Activated CD4-positive, alpha-beta T cell treated with anti-CD3 and anti-CD28 coated beads for 48 hours (primary cell): ENCODE measurements at places on chromosomes 2 and 18.

GRCh38 chr2:235533616-235534385 lies 40.0 kb downstream of the AGAP1 start:
- DNase-seq = no peak

GRCh38 chr2:195312662-195313061 lies 344.4 kb upstream of the SLC39A10 start:
- no peak for DNase-seq

- no peak for DNase-seq
Measured at GRCh38 chr2:179201869-179202268, 62.8 kb downstream of the SESTD1 start.

- DNase-seq = no peak
Measured at GRCh38 chr2:74333896-74334586, 9.2 kb downstream of the SLC4A5 start.

GRCh38 chr2:23550553-23550952 lies 165.6 kb downstream of the KLHL29 start:
- no peak for DNase-seq

GRCh38 chr2:28717339-28717758 lies 34.3 kb upstream of the PPP1CB start:
- no peak for DNase-seq

GRCh38 chr2:47640356-47640755 lies 142.6 kb upstream of the MSH6 start:
- no peak for DNase-seq

- DNase-seq = no peak
Measured at GRCh38 chr2:9288233-9288632, 81.6 kb downstream of the ASAP2 start.

GRCh38 chr2:33442528-33443079 lies 33.8 kb upstream of the RASGRP3 start:
- no peak for DNase-seq

DNA sequence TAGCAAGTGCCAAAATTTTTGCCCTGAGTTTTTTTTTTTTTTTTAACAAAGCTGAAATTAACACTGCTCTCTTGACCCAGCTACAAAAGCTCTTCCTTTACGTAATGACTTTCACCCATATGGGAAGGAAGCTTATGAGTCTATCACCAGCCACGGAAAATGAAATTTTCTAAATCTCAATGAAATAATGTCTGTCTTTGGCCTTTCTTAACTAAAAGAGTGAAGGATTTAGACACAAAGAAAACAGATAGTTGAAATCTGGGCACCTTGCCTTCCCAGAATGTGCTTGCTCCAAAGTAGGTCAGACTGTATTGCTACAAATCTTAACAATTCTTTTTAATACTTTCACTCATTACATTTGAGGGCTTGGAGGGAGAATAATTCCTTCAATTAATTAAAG lies 180.8 kb upstream of the MGAT5 start:
- DNase-seq = no peak

DNA sequence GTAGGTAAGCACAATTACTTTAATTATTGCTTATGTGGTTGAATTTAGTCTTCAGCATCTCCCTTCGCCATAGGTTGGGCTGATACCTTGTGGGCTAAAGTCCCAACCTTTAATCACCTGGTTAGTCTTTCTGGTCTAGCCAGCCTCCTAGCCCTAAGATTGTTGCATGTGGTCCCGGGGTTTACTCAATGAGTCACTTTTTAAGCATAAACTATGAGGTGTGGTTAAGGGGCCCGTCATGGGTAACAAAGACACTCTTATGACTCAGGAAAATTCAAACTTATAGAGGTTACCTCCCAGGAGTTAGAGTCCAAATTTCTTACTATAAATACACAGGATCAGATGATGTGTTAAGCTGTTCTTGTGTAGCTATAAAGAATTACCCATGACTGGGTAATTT lies 841.6 kb downstream of the TRIB2 start:
- DNase-seq = no peak

DNA sequence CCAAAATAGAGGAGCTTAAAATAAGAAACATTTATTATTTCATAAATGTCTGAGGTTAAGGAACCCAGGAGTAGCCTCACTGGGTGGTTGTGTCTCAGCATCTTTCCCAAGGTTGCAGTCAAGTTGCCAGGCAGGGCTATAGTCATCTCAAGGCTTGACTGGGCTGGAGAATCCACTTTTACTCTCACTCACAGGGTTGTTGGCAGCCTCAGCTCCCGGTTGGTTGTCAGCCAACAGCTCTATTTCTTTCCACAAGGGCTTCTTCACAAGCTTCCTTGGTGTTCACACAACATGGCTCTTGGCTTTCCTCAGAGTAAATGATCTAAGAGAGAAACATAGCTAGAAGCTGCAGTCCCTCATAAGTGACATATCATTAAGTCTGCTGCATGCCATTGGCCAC lies 55.6 kb upstream of the TEX51 start:
- no peak for DNase-seq

DNA sequence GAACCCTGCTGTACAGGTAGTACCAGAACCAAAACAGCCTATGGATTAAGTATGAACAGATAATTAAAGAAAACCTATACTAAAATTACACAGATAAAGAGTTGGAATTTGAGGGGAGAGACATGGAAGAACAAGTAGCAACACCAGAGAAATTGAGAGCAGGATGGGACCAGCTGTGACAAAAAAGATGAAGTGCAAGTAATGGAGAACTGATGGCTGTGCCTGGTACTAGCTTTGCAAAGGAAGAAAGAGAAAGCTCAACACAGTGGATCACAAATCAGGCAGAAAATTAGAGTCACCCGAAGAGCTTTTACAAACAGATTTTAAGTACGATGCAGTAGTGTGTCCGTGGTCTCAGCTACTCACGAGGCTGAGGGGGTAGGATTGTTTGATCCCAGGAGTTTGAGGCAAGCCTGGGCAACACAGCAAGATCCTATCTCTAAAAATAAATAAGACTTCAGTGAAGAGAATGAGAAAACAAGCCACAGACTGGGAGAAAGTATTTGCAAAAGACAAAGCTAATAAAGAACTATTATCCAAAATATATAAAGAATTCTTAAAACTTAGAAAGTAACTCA lies 46.5 kb downstream of the CUL3 start:
- no peak for DNase-seq

DNA sequence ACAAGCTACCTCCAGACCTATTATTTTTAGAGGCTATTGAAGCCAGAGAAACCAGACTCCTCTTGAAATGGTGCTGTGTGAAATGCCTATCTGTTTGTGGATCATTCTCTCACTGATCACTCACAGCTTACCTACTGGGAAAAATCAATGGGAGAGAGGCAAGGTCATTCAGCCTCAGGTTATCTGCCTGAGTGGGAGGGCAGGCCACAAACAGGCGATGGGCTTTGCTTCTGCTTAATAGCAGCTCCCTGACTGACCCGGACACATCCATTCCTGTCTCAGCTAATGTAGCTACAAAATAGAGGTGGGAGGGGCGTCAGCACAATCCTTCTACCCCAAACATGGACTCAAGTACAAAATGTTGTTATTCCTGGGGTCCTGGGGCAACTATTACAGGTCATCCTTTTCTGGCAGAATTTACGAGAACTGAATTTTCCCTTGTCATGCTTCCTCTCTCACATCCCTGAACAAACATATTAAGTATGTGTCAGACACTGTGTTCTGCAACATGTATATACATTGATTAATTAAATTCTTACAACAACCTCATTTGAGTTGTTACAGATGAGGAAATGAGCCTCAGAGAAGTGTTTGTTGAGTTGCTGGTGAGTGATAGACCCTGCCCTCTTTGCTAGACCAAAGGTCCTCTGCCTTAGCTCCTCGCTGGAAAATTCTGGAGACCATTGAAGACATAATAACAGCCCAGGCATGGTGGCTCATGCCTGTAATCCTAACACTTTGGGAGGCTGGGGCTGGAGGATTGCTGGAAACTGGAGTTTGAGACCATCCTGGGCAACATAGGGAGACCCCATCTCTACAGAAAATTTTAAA lies 60.5 kb downstream of the CDK15 start:
- DNase-seq = no peak

DNA sequence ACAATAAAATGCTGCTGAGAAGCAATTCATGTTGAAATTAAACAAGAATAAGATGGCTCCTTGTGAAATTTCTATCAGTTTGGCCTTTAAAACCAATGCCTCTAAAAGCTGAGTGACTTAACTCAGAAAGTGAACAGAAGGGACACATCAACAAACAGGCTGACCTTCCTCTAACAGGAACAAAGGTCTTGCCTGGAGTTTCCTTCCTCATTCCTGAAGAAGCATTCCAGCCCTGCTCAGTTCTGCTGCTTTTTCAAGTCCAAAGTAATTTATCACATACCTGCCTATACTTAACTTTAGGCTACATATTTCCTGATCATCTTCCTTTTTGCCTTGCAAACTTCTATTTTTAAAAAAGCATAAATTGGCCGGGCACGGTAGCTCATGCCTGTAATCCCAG lies 14.1 kb downstream of the PTRHD1 start:
- no peak for DNase-seq

DNA sequence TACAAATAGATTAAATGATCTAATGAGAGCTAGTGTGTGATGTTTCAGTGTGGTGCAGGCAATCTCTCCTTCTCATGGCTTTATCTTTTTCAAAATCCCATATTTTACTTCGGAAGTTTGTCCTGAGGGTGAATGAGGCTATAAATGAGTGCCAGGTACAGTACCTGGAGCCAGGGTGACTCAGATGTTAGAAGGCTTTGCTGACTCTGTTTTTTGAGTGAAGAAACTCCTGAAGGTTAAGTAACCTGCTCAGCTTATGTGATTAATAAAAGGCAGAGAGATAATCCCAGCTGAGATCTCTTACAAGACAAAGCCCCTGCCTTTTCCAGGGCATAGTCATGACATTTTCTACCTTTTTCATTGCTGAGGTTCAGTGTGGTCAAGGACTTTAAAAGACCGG lies 52.6 kb downstream of the MGAT5 start:
- no peak for DNase-seq

GRCh38 chr2:80323610-80324009 lies 19.1 kb upstream of the LRRTM1 start:
- no peak for DNase-seq

GRCh38 chr2:204974487-204974886 lies 429.2 kb downstream of the PARD3B start:
- no peak for DNase-seq

DNA sequence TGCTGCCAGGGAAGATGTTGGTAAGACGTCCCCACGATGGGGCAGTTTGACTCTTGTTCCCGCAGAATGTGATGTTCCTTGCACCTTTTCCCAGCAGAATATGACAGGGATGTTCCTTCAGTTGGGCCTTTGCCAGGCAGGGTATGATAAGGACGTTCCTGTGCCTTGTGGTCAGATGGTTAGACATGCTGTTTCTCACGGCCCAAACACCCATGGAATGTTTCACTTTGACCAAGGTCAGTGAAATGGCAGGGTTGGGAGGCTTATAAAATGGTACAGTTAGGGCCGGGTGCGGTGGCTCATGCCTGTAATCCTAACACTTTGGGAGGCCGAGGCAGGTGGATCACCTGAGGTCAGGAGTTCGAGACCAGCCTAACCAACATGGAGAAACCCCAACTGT lies 40.3 kb upstream of the YPEL5 start:
- no peak for DNase-seq

DNA sequence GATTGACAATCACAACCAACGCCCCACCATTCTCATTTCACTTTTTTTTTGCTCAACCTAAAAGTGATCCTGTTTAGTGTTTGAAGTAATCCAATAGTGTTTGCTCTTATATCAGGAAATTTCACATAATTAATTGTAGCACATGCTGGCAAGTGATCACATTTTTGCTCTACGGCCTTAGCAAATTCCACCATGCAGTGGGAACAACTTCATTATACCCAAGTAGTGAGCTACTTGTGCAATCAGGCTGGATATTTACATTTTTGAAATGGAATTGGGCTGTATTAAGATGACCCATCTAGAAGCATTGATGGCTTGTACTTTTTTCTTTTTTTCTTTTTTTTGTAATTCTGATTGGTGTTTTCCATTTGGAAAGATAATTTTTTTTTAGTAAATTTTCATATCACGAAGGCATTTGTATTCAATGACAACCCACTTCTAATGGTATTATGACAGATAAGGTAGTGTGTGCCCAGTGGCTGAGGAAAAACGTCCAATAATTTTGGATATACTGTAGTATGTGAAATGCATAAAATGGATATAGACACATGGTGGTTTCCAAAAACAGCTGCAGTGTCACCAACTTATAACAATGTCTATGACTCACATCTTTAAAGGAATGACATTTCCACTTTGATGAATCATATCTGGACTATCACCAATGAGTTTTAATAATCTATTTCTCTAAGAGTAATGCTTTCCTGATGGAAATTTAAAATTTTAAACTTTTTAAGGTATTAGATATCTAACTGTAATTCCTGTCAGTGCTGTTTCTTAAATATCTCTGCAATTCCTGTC lies 130.6 kb downstream of the COL6A3 start:
- DNase-seq = no peak

DNA sequence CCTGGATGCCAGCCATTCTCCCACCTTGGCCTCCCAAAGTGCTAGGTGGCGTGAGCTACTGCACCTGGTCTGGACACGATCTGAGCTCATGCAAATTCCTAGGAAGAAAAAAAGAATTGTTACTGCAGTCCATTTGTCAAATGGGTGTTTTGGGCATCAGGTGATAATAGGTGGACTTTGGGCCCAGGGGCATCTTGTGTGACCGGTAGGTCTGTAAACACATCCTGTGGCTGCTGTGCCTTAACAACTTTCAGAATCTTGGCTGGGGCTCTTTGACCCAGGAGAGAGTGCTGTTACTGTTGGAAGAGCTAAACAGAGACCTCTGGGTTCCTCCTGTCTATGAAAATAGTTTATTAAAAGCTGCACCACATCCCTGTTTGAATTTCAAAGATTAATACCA lies 34.9 kb upstream of the TFCP2L1 start:
- no peak for DNase-seq

DNA sequence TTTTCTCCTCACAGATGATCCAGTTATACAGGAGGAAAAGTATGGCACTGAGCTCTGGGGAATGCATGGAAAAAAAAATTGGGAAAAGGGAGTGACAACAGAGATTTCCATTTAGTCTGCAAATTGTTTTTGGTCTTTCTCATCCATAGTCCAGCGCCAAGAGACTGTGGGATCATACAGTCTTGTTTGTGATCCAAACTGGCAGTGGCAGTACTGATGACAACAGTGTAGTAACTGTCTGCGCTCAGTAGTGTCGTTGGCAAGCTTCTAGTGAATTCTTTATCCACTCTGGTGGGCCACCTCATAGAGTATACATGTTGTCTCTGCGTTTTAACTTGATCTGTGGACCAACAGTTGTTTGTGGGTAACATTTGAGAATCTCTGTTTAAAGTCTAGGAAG lies 37.9 kb downstream of the GALNT1 start:
- DNase-seq = no peak

DNA sequence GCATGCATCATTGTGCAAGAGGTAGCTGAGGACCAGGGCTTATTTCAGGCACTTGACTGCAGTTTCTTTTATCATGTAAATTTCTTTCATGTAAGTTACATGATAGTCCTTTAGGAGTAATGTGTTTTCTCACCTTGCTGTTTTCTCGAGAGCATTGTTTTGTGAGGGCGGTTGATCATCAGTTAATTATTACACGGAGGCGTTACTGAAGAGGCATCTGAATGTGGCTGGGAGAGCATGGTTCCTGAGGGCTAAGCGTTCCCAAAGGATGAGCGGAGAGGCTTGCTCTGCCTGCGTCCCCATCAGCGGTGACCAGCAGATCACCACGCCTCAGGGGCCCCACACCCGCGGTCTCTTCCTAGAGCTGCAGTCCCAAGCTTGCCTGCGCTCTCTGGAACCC lies 156.1 kb upstream of the NFATC1 start:
- no peak for DNase-seq
